ENCODE measurements at places on chromosomes 4 and X.

DNA sequence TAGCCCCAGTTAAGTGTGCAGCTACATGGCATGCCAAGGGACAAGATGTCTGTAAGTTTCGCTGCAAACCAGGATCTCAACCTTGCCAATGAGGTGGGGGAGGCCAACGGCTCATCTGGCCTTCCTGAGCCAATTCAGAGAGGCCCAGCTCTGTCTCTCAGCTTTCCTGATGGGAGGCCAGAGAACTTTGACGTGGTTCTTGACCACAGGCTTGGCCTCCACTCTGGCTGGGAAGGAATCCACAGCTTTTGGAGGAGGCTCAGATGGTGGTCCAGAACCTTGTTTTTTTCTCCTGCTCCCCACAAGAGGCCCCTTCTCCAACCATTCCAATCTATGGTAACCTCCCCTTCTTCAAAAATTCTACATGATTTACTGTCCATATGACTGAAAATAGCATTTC, 9.8 kb downstream of the CAPN6 start:
- DNase-seq = no peak

GRCh38 chrX:24428516-24428915, 36.6 kb upstream of the PDK3 start:
- DNase-seq = no peak

DNA sequence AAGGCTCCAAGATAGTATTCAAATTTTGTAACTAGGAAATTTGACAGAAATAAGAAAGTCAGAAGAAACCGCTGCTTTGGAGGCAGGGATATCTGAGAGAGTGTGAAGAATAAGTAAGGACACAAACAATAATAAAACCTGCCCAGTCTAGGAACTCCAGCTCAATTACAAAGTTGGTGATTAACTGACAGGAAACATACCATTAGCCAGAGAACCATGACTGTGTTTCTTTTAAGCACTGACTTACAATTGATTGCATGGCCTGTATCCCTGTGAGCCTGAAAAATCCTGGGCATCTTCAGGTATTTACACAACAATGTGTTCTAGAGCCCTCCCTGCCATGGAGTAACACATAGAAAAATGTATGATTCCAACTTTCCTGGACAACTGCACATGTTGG, 127.4 kb downstream of the GRIA3 start:
- DNase-seq = no peak

- DNase-seq = no peak
These were observed 10.4 kb downstream of the MED28 start for GRCh38 chr4:17624821-17625220.

GRCh38 chrX:140766024-140766611, 56.6 kb downstream of the LINC00632 start:
- peak; percentile 71 for DNase-seq

DNA sequence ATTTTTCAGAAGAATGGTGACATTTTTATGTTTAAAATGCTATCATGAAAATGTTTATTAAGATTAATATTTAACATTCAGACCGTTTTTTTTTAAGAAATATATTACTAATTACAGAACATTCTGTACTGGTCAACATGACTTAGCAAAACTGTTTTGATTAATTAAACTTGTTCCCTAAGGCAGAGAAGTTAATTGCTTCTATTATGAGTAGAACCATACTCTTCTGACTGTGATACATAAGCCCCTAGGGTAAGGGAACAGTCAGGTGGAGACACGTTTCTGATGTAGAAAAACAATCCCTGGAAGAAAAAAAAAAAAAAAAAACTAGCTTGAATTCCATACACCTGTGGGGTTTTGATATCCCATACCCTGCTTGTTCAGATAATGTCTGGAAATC, 97.4 kb downstream of the GPM6A start:
- DNase-seq = no peak

DNA sequence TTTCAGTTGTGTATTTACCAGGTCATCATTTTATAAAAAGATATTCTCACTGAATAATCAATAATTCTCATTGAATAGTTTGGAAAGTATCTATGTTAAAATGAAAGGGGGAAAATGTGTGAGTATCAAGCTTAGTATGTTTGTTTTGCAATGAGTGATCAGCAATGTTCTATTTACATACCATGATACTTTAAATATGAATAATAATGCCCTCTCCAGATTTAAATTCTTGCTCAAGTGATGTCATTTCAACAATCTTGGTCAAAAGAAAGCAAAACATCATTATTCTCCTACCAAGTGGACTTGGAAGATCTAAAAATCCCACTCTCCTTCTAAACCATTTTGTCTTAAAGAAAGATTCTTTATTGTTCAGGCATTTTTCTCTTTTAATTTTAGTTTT, 42.1 kb upstream of the ANKRD50 start:
- no peak for DNase-seq

DNA sequence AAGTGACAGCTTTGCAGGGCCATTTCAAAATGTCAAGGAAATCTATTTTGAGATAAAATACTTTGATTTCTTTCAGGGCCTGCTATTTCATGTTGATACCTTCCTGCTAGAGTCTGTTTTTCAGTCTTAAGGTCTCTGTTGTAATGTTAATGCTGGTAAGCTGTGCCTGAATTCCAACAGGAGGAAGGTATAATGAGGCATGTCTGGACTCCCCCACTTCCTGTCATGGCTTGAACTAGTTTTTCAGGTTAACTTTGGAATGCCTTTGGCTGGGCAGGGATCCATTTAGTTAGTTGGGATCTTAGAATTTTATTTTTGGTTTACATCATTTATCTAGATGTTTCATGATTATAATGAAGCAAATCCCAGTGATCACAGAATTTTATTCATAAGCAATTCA, 279.0 kb downstream of the CFAP47 start:
- no peak for DNase-seq

- no peak for DNase-seq
These were observed 9.8 kb upstream of the ANXA5 start for GRCh38 chr4:121706595-121707021.

DNA sequence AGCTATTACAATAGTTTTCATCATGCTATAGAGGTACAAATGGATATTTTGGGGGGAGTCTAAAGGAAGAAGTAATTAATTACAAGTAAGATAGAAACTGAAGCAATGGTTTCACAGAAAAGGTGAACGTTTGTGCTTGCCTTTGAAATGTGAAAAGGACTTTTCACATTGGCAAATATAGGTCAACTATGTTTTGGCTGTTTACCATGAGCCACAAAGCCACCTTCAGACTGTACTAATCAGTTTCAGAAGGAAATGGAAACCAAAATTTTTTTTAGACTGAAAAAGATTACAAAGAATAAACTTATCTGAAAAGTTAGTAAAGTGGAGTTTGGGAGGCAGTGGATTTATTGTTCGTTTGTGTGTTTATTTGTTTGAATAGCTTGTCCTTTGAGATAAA, 32.1 kb downstream of the SYTL5 start:
- no peak for DNase-seq

Measured in NAMALWA (cell line).